ENCODE measurements at places on chromosomes 11 and 22.

- DNase-seq: peak; percentile 31
Measured at GRCh38 chr11:2796508-2797113, 89.0 kb downstream of the CDKN1C start.

DNA sequence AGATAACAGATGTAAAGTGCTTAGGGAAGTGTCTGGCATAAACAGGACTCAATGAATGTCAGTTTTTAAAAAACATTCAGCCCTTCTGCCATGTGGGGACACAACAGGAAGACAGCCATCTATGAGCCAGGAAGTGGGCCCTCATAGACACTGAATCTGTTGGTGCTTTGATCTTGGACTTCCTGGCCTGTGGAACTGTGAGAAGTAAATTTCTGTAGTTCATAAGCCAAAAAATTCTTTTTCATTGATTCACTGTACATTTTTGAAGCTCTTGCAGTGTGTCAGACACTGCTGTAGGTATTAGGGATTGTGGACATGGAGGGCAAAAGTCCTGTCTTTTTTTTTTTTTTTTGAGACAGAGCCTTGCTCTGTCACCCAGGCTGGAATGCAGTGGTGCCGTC, 188.6 kb downstream of the HIPK3 start:
- no peak for DNase-seq

- DNase-seq: no peak
Measured at GRCh38 chr11:19524171-19524671, 188.4 kb upstream of the NAV2 start.

GRCh38 chr11:8262552-8263108, 1.0 kb downstream of the LMO1 start:
- DNase-seq: peak; percentile 47

DNA sequence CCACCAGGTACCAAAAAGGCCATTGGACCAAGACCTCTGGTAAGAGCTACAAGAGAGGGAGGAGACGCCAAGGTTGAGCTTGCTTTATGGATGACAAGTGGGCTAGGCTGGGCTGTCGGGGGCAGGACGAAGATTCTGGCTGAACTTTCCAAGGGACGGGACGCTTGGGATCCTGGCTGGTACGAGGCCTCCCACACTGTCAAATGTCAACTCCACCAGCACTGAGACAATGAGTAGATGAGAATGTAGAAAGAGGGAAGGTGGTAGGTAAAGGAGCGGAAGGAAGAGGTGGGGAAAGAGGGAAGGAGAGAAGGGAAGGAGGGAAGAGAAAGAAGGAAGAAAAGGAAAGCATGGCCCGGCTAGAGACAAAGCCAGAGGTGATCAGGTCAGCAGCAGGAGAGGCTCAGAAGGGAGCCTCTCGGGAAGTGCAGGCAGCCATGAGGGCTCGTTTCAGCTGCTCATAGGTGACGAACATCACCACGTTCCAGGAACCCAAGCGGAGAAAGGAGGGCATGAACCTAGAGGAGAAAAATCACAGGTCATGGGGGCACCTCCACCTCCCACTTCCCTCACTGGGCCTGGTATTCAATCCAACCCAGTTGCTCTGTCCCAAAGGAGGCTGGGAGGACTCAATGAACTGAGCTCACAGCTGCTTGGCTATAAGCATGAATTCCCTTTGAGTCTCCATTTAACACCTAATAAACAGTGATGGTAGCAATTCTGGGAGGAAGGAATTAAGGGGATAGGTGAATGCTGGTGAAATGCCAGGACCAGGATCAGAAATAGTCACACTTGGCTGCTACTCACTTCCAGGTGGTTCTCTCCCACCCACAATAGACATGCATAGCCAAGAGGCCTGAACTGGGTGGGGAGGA, 7.8 kb downstream of the UCP2 start:
- no peak for DNase-seq

Measured in Peyer's patch (tissue), 4 donors.